Right lobe of liver (tissue), 6 donors: ENCODE measurements at places on chromosomes 4 and X. TPM values are rescaled to one million over a fixed set of nuclear protein-coding genes. Genes with fewer than 3 reads are reported as not detected.

DNA sequence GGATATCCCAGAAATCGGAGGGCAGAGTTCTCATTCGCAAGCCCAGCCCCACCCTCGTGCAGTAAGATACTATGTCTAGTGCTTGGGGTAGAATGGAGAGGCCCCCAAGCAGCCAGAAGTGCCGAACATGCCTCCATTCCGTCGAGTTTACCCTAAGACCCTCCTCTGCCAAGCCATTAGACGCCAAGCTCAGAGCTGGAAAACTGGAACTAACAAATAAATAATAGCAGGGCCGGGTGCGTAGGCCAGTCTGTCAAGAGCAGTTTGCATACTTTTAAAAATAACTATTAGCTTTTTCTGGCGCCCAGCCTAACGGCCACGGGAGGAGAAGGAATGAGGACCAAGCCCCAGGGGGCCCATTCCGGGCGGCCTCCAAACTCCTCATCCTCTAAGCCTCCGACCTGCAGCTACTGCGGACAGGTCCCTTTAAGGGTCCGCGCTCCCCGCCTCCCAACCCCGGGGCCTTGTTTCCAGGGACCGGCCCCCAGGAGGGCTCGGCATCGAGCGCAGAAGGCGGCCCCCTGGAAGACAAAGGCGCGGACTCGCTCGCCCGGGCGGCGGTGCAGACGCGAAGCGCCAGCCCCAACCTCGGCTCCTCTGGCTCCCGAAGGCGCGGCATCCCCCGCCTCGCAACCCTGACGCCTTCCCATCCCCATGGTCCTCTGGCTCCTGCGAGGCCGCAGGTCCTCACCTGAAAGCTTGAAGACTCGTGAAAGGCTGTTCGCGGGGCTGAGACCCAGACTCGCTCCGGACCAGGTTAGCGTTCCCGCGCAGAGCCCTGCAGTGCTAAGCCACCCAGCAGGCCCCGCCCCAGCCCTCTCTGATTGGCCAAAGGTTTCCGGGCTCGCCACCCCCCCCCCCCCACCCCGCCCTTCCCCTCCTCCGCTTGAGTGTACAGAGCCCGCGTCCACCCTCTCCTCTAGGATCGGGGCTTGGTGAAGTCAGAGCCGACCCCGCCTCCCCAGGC, at the start of gene TMSB15A:
Gene TMSB15A (minus strand): TSS at position 765 of the 967 bp plus-strand sequence.
- DNase-seq, result peak; percentile 59

GRCh38 chr4:41427306-41427882, 110.6 kb upstream of the LIMCH1 start:
- DNase-seq, result no peak

GRCh38 chr4:152558396-152558795, 22.5 kb upstream of the FBXW7 start:
- no peak for DNase-seq

Gene HSD17B11
- total RNA-seq, result 36.1 TPM

- DNase-seq, result no peak
These were observed 3.1 kb downstream of the CPE start for GRCh38 chr4:165381821-165382373.

Gene CFAP47
- total RNA-seq, result not detected

DNA sequence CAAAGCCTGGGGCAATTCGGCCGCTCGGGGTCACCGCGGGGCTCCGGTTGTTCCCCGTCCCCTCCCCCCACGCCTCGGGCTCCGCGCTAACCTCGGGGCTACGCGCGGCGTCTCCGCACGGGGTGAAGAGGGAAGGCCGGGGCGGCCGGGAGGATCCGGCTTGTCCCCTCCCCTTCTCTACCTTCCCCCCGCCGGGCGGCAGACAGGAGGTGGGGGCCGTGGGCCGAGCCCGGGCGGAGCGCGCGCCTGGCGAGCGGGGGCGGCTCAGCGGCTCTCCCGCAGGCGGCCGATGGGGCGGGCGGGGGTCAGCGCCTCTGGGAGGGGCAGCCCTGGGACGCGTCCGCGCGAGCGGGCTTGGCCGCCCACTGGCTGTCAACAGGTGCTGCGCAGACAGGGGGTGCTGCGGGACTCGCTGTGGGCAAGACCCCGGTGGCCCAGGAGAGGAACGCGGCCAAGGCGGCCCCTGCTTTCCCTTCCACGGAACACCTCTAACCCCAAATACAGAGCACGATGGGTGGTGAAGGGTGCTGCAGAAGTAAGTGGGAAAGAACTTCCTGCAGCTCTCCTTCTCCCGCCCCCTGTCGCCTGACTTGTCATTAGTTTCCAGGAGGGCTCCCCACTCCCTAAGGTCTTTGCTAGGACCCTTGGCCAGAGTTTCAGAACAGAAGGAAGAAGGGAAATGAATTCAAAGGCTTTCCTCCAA, at the start of gene PDGFC:
Gene PDGFC (minus strand): TSS at position 124 of the 703 bp plus-strand sequence. CDS start 896 bp downstream, outside the sequence.
- peak; percentile 87 for DNase-seq

DNA sequence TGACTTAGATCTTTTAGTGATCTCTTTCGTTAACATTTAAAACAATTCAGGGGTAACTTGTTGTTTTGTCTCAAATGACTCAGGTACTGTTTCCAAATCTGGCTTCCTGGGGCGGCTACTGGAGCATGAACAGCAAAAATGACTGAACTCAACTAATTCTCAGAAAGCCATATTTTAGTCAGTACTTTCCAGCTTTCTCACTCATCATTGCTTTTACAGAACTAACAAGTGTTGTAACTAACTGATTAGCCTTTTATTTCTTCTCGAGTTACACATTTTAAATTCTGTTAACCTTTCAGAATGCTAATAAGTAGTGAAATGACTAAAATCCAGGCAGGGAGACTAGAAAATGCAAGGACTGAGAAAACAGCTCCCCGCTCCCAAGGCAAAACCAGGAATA, 55.3 kb downstream of the JADE3 start:
- DNase-seq, result no peak

Gene POLN
- 1.3 TPM for total RNA-seq

GRCh38 chr4:173293663-173294062, 40.5 kb downstream of the HMGB2 start:
- DNase-seq, result no peak

Gene CLNK
- not detected for total RNA-seq

Gene FHDC1
- 0.12 TPM for total RNA-seq

Gene TGIF2LX
- not detected for total RNA-seq
